ENCODE measurements at places on chromosomes 2 and 18. TPM values are rescaled to one million over a fixed set of nuclear protein-coding genes. Genes with fewer than 3 reads are reported as not detected.

SMC6 gene
- 28.5 TPM for total RNA-seq

STPG4 gene
- not detected for total RNA-seq

- peak; percentile 91 for DNase-seq
These were observed 341.4 kb downstream of the SLC4A3 start for GRCh38 chr2:219968685-219969345.

RPRM gene
- not detected for total RNA-seq

FAM237A gene
- total RNA-seq = not detected

GRCh38 chr2:160411955-160412354 lies 81.7 kb downstream of the RBMS1 start:
- no peak for DNase-seq

TMEM17 gene
- total RNA-seq = 3.5 TPM

DQX1 gene
- 0.36 TPM for total RNA-seq

DNA sequence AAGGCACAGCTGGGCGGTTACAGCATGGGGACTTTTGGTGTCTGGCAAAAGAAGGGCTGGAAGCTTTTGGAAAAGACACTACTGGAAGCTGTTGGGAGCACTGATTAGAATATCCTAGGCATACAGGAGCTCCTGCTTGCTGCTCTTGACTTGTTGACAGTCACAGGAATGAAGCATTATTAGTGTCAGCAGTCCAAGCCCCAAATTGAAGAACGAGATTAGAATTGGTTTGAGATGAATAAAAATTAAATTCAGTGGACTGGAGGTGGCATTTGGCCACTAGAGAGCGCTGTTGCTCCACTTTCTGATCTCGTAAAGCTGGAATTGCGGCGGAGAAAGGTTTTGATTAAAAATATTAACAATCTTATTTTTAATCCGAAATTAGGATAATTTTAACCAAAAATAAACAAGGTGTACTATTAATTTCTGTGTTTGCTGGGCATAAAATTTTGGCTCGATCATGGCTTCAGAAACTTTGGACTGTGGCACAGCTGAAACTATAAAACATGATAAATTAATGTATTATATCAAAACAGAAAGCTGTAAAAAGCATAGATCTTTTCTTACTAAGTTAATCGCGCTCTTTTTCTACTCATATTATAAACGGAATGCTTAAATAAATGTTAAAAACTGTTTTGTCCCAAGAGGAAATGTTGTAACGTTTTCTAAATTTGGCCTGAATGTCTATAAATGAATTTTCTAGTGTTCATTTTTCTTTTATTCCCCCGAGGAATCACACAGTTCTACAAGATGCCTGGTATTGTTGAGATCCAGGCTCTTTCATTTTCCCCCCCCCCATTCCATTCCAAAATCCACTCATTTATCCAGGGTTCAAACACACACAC lies 2.4 kb upstream of the HOXD8 start:
- DNase-seq = peak; percentile 50

DNA sequence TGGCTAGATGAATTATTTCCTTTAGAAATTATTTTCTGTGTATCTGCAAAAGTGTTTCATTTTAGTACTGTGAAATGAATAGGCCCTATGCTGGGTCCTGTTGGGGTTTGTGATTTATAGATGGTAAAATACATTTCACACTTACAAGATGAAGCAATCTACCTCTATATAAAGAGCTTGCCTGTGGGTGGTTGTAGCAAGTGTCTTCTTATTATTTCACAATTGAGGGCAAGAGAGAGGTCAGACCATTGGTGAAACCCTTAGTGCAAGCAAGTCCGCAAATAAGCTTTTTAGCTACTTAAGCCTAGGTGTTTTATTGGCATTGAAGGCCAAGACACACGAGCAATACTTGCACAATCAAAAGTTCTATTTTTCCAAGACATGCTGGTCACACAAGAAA lies 153.1 kb downstream of the FMNL2 start:
- no peak for DNase-seq

GRCh38 chr2:586641-587076 lies 90.5 kb downstream of the TMEM18 start:
- DNase-seq = no peak

- DNase-seq = peak; percentile 48
These were observed 131.9 kb upstream of the NT5C1B start for GRCh38 chr2:18721038-18721922.

- no peak for DNase-seq
These were observed 19.7 kb upstream of the SANBR start for GRCh38 chr2:61045999-61046398.

GRCh38 chr2:54801352-54801751 lies 77.9 kb downstream of the EML6 start:
- no peak for DNase-seq

- peak; percentile 87 for DNase-seq
These were observed 64.7 kb downstream of the STK25 start for GRCh38 chr2:241443486-241444223.

GRCh38 chr2:134104754-134105153 lies 149.1 kb upstream of the MGAT5 start:
- no peak for DNase-seq

NT5C1B gene
- not detected for total RNA-seq

BCL2 gene
- 0.84 TPM for total RNA-seq

GRCh38 chr2:230412371-230412711 lies 3.7 kb upstream of the SP100 start:
- DNase-seq = no peak

ALPG gene
- total RNA-seq = not detected

DNA sequence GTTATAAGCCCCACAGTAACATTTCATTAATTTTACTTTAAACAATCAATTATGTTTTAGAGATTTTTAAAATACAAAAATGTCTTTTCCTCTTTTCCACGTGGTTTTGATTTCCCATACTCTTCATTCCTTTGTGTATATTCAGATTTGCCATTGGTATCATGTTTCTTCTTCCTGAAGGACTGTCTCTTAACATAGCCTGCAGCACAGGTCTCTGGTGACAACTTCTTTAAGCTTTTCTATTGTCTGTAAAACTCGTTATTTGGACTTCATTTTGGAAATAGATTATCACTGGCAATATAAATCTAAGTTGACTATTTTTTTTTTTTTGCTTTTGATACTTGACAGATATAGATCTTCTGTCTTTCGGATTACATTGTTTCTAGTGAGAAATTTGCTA lies 115.2 kb upstream of the KLHL29 start:
- no peak for DNase-seq

TTLL4 gene
- total RNA-seq = 17.5 TPM

ZSWIM2 gene
- total RNA-seq = not detected

GRCh38 chr18:12821408-12821807 lies 62.6 kb downstream of the PTPN2 start:
- DNase-seq = no peak

DNA sequence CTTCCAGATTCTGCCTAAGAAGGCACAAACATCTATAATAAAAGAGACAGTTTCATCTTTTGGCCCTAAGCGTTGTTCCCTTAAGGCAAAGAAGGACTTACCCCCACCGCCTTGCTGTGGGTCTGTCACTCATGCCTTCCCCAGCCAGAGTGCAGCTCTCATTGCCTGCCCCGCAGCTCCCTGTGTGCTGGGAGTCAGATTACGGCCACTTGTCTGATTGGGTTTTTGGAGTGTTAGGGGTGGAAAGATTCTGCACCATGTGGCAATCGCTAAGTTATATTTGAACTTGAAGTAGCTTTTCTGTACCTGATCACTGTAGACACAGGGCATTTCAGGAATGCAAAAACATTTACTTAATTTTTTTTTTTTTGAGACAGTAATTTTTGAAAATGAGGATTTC lies at the start of gene AQP4:
Gene AQP4, minus strand, starts transcription at position 151 of the 400 bp plus-strand sequence. Its CDS starts 18 bp downstream, at position 133.
- no peak for DNase-seq

- no peak for DNase-seq
These were observed 82.9 kb upstream of the RNF152 start for GRCh38 chr18:61975526-61976326.

CXXC1 gene
- total RNA-seq = 20.9 TPM

DNA sequence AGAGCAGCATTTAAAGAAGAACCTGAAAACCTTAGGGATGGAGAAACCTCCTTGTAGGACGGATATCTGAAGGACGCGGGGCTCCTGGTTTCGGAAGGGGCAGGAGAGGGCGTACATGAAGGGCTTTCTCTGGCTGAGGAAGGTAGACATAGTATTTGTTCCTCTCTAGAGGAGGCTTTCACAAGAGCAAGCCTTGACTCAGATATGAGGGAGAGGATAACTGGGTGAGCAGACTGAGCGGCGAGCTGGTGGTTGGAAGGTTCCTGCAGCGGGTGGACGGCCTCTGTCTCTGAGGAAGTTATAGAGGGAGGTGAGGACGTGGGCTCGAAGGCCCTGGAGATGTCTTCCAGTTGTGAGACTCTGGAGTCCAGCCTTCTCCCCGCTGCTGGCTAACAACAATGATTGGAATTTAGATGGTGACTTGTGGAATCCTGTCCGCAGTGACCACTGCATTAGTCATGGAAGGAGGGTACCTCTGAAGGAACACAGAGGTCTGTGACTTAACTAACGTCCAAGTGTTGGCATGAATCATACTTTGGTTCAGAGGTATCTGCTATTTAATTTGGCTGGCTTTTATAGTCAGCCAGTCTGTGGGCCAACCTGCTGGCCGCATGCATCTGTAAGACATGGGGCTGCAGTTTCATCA lies 80.9 kb downstream of the ASAP2 start:
- DNase-seq = peak; percentile 100

DNA sequence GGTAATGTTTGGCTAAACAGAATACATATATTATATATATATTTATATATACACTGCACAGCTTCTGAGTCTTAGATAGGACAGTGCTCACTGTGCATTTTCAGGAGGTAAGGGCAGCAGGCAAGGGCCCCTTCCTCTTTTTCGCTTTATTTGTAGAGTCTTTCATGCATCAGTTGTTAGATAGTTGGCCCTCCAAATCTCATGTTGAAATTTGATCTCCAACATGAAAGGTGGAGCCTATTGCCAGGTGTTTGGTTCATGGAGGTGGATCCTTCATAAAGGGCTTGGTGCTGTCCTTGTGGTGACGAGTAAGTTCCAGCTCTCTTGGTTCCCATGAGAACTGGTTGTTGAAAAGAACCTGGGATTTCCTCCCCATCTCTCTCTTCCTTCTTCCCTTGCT lies 48.1 kb downstream of the TSN start:
- DNase-seq = no peak

GRCh38 chr2:47354848-47355204 lies 48.1 kb upstream of the MSH2 start:
- DNase-seq = no peak

SLC4A5 gene
- 0.10 TPM for total RNA-seq

POTEC gene
- total RNA-seq = not detected

DNA sequence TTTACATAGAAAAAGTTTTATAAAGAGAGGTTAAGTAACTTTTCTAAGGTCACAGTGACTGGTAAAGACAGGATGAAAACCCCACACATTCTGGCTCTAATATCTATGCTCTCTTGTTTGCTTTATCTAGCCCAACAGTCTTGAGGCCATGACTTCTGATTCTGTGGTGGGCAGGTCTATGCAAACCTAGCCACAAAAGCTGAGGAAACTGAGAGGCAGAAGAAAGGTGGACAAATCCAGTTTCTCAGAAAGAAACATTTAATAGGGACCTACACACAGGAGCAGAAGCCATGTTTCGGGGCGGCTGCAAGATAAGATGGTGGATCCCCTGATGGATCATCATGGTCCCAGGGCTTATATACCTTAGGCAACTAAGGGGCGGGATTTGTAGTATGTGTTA lies 21.8 kb downstream of the HSPD1 start:
- DNase-seq = no peak

CXCR1 gene
- not detected for total RNA-seq

GRCh38 chr2:240582781-240583180 lies 3.8 kb upstream of the CAPN10 start:
- DNase-seq = no peak

RNF25 gene
- total RNA-seq = 37.5 TPM

GRCh38 chr18:47118981-47119380 lies 31.3 kb downstream of the HDHD2 start:
- peak; percentile 6 for DNase-seq

GRCh38 chr2:126507425-126507911 lies 148.5 kb upstream of the GYPC start:
- no peak for DNase-seq

RAD51AP2 gene
- total RNA-seq = not detected

DNA sequence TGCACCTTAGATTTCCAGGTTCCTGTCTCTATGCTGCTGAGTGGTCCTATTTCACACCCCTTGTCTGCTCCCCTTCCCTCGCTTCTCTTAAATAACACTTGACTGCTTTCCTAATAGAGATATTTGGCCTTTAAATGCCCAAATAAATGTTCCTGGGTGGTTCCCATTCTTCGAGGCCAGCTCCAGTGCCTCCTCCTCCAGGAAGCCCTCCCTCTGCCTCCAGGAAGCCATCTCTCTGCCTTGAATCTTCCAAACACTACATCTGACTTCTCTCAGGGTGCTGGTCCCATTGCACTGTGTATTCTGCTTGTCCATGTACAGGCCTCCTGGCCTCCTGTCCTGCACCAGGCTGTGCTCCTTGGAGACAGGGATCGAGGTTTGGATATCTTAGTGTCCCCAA lies 14.2 kb downstream of the EHD3 start:
- no peak for DNase-seq

GPATCH11 gene
- 14.1 TPM for total RNA-seq

UGGT1 gene
- 58.6 TPM for total RNA-seq

PSD4 gene
- total RNA-seq = 2.5 TPM

- DNase-seq = no peak
These were observed 368.0 kb upstream of the RAB6C start for GRCh38 chr2:129611471-129611870.

DNA sequence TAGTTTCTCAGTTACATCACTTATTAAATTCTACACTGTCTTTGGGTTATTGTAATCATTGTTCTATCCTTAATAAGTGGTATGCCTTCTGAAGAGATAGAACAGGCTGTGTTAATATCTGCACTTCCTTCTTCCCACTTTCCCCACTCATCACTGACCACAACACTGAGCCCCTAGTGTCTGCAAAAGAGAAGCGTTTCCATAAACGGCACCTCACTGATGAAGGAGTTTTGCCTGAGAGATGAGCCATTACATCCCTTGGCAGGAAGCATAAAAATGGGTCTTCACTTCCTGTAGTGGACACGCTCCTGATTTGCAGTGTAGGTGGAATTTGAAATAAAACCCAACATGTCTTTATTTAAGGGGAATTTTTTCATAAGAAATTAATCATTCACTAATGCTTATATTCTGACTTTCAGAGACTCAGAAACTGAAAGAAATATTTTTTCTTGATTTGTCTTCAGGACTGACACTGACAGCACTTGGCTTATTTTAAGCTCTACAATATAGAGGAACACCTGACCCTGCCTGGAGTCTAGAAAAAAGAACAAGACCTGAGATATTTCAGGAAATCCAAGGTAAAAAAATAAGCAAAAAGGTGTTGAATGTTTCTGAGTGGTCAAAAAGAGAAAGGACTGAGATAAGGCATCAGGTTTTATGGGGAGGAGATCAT lies 275.3 kb downstream of the RAD51AP2 start:
- no peak for DNase-seq

GRCh38 chr2:164737612-164738081 lies 104.0 kb downstream of the COBLL1 start:
- peak; percentile 43 for DNase-seq

DNA sequence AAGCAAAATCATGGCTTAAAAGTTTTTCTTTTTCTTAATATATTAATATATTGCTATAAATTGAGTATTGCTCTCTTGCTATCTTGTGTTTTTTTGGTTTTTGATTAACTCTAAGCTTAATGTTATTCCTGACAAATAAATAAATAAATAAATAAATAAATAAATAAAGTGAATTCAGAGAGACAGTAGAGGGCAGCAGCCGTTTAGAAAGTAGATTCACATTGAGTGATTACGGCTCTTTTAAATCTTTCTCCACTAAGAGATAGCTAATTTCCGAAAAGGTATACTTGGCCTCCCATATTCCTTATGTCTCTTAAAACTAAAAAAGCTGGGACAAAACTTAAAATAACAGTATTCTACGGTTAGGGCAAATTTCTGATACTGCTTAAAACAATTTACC lies 34.3 kb downstream of the MSH2 start:
- DNase-seq = peak; percentile 40

GALNT13 gene
- total RNA-seq = not detected
